ENCODE measurements at places on chromosomes 5 and 9. TPM values are rescaled to one million over a fixed set of nuclear protein-coding genes. Genes with fewer than 3 reads are reported as not detected.

The KCNIP1 gene
- polyA plus RNA-seq, result 0.18 TPM

The ENC1 gene
- 4.4 TPM for polyA plus RNA-seq

The FGD3 gene
- polyA plus RNA-seq, result 5.0 TPM

The ZMAT2 gene
- 26.8 TPM for polyA plus RNA-seq

The PRDM9 gene
- polyA plus RNA-seq, result not detected

The ABO gene
- 1.7 TPM for polyA plus RNA-seq

All from adipose tissue (tissue), 3 donors.